ENCODE measurements at places on chromosomes 16 and 17.

DNA sequence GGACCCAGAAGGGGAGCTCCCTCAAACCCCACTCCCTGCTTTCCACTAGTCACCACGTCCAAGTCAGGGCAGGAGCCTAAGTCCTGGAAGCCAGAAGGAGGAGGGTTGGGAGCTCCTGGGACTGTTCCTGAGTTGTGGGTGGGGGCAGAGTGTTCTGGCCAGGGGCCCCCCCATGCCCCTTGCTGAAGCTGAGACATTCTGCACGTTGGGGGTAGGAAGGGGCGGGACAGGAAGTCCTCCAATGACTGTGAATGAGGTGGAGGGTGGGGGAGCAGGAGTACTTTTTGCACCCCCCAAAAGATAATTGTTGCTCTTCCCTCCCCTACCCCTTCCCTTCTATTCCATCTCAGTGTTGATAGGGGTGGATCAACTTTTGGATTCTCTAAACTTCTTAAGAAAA, 21.4 kb upstream of the C17orf113 start:
- no peak for DNase-seq

DNA sequence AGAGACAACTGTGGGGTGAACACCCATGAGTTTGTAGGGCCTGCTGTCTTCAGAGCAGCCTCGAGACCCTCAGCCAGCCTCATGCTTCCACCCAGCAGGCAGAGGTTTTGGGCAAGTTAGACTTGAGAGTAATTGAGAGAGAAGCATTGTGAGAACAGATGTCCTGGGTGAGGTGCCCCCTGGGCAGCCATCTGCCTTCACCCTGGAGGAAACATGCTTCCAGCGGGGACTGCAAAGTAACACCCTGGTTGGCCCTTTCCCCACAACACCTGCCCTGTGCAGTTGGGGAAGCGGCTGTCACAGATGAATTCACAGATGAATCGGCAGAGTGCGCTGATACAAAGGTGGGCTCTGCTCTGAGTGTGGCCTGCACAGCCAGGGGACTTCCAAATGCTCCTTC, 23.4 kb downstream of the ATPAF2 start:
- no peak for DNase-seq

GRCh38 chr16:54867302-54867832, 63.3 kb upstream of the IRX5 start:
- DNase-seq: no peak

DNA sequence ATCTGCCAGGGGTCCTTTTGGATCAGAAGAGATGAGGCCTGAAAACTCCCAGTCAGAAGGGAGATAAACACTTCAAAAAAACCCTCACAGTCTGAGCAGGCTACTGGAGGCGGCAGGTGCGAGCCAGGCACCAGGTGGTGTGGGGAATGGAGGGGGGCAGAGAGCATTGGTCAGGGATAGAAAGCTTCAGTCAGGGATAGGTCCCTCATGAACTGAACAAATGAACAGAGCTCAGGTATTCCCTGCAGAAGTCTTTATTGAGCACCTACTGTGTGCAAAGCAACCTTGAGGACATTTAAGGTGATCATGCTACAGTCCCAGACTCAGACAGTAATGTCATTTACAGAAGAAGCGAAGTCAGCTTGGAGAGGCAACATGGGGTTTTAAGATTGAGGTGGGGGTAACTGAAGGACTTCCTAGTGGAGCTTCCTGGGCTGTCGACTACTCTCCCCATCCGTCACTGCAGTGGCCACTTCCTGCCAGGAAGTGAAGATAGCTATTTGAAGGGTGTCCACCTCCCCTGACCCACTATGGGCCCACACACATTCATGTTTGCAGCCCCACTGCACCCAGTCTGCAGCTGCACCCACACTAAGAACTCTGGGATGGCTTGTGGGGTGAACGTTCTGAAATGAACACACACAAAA, 3.2 kb downstream of the KIFC3 start:
- no peak for DNase-seq

GRCh38 chr16:28477311-28477920, 5.3 kb upstream of the NPIPB7 start:
- DNase-seq: no peak
